ENCODE measurements at places on chromosomes 4 and X.

DNA sequence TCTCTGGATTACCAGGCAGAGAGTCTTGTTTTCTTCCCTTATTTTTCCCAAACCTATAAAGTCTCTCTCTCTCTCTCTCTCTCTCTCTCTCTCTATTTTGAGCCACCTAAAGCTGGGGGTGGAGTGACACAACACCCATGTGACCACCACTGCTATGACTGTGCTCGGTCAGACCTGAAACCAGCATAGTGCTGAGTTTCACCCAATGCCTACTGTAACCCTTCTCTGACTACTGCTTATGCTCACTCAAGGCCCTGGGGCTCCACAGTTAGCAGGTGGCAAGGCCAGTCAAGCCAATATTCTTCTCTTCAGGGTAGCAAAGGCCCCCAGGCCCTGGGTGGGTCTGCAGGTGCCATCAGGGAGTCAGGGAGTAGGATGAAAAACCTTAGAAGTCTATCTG lies 114.7 kb upstream of the ARMCX2 start:
- DNase-seq, result no peak

DNA sequence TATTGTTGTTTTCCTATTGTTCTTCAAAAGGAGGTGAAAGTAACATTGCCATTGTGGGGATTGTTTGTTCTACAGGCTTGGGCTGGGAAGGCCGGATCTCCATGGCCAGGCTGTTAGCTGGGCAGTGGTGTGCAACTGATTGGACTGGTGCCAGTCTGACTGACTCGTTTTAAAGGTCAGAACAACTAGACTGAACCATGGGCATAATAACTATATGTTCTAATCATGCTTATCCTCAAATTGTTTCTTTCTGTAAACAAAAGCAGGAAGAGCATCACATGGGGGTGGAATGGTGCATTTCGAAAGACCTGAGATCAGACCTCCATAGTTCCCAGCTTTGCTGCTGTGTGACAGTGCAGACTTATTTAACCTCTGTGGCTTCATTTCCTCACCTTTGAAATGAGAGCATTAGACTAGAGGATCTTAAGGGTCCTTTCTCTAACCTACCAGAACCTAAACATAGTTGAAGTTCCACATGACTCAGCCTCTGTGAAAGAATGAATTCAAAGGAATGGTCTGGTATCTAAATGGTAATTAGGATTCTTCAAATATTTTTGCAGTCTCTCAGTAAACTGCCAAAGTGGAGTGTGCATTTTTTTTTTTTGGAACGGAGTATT lies 66.7 kb upstream of the PGRMC2 start:
- DNase-seq, result no peak

DNA sequence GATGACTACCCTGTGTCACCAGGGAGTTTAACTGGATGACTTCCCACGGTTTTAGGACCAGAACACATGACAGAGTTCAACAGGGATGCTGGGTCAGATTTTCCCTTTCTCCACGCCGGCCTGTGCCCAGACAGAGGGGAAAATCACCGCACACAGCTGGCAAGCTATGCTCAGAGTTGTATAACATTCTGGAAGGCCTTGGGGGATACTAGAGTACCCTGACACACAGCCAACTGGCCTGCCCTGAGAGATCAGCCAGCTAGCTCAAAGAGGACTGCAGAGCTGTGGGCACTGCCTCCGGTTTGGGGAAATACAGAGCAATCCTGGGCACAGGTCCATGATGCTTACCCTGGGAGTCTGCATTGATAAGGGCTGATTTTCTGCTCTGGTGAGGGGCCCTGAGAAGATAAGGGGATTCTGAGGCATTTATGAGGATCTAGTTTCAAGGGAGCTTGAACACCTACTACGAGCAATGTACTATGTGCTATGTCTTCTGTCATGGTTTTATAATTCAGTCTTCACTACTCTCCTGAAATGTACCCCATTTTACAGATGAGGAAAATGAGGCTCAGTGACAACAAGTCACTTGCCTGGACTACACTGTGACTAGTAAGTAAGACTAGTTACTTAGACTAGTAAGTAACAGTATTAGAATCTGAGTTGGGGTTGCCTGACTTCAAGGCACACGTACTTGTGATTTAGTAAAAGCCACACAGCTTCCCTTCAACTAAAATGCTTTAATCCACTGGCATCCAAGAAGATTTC lies 14.7 kb downstream of the C4orf54 start:
- no peak for DNase-seq

- no peak for DNase-seq
Measured at GRCh38 chr4:123955167-123955800, 558.7 kb downstream of the SPRY1 start.

DNA sequence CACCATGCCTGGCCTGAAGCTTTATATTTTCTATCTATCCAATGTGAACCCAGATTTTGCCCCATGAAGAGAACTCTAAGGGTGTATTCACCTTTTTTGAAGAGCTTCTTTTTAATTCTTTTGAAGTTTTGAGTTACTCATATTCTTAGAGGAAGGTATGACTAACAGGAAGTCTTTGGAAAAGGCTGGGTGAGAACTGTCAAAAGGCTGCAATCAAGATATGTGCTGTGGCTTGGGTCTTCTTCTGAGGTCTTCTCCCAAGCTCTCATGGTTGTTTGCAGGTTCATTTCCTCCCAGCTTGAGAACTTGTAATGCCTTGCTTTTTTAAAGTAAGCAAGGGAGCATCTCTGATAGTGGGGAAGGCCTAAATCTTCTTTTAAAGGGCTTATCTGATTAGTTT lies 3.1 kb upstream of the C4orf17 start:
- DNase-seq, result no peak

DNA sequence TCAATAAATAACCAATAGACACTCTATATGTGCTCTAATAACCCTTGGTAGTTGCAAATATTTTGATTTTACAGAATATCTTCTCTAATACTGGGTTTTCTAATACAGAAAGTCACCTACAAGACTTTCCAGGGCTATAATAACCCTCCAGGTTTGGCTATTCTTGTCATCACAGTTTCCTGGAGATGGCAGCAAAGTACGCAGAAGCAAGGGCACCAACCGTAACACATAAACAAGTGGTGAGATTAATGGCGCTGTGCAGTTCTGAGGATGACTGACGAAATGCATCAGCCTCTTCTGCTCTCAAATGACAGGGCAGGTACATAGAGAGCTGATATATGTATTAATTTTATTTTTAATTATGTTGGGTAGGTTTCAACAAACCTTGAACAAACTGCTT lies 122.4 kb downstream of the C4orf33 start:
- DNase-seq, result no peak

DNA sequence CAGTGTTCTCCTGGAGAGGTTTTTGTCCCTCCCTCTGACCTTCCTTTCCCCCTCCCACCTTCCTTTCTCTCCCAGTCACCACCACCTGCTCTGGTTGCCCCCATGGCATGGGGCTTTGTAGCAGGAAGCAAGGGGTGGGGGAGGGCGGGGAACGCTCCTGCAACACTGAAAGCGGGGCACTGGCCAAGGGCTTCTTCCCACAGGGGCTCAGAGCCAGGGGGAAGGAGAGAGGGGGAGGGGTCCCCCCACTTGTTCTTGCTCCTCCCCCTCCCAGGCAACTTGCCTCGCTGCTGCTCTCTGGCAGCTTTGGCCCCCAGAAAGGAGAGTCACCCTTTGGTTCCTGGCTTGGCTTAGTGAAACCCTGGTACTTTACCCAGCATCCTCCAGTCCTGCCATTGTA lies 48.4 kb downstream of the BCORL1 start:
- no peak for DNase-seq

- DNase-seq, result no peak
Measured at GRCh38 chr4:92516450-92516849, 212.7 kb downstream of the GRID2 start.

DNA sequence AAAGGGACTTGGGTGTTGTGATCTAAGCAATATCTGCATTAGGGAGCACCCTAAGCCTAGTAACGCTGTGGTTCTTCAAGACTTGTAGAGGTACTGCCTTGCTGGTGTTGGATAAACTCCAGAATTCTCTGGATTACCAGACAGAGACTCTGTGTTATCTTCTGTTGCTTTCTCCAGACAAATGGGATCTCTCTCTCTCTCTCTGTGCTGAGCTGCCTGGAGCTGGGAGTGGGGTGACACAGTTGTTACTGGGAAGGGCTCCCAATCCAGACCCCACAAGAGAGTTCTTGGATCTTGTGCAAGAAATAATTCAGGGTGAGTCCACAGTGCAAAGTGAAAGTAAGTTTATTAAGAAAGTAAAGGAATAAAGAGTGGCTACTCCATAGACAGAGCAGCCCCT lies 48.8 kb downstream of the MCUB start:
- DNase-seq, result no peak

GRCh38 chrX:75963774-75964173 lies 178.7 kb upstream of the MAGEE2 start:
- DNase-seq, result no peak

DNA sequence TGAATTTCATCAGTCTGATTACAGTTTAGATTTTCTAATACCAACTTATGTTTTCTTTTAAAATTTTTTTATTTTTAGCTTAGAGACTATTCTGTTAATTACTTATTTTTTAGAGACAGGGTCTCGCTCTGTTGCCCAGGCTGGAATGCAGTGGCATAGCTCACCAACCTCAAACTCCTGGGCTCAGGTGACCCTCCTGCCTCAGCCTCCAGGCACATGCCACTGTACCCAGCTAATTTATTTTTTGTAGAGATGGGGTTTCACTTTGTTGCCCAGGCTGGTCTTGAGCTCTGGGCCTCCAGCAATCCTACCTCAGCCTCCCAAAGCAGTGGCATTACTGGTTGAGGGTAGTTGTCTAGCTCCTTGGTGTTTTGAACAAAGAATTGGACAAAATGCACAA lies 102.0 kb downstream of the KLHL8 start:
- DNase-seq, result no peak

- peak; percentile 99 for DNase-seq
Measured at GRCh38 chr4:78079726-78080430, 22.8 kb downstream of the FRAS1 start.

DNA sequence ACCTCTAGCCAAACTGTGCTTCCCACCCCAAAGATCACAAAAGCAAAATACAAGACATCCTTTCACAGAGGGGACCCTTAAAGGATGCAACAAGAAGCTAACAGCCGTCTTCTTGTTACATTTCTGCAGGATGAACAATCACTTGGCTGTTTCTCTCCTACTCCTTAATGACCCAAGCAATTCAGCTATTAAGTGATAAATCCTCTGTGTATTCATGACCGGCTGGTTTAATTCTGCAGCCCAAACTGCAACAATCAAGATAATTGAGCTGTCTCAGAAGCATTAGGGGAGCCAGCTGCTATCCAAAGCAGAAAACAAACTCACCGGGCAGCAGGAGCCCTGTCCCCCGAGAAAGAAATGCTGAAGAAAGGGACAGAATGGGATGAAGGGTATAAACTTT lies 85.9 kb upstream of the ACSL4 start:
- no peak for DNase-seq

GRCh38 chr4:20260821-20261220 lies 9.1 kb downstream of the SLIT2 start:
- DNase-seq, result no peak

GRCh38 chr4:69838977-69839376 lies 21.0 kb downstream of the SULT1E1 start:
- no peak for DNase-seq

- DNase-seq, result no peak
Measured at GRCh38 chr4:146112389-146112788, 63.1 kb upstream of the LSM6 start.

DNA sequence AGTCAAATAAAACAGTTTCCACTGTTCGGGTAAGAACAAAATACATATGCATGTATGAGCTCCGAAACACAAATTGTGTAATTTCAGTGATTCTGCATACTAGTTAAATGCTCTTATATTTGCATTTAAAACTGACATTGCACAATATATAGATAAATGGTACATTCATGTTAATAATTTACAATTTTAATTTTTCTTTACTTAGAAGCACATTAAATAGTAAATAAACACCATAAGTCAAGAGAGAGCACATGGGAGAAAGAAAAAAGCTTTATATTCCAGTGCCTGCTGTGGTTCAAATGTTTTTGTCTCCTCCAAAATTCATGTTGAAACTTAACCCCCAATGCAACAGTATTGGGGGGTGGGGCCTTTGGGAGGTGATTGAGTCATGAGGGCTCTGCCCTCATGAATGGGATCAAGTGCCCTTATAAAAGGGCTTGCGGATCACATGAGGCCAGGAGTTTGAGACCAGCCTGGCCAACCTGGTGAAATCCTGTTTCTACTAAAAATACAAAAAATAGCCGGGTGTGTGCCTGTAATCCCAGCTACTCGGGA lies 322.9 kb downstream of the BCOR start:
- no peak for DNase-seq

GRCh38 chr4:13294961-13295605 lies 189.1 kb downstream of the RAB28 start:
- DNase-seq, result no peak

DNA sequence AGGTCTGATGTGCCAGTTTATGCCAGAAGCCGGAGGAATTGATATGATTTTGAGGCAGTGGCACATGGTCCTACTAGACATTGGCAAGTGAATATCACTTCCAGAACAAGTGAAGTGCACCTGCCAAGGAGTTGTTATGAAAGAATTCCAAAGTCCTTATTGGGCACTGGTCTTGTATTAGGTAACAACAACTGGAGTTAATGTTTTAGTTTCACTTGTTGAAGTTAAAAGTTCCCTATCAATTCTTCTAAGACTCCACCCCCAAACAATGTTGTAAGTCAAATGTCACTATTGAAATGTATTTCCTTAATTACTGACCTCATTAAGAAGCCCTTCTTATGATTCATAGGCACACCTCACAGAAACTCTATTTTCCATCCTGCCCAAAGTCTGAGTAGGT lies 3.1 kb downstream of the TET2 start:
- DNase-seq, result no peak

DNA sequence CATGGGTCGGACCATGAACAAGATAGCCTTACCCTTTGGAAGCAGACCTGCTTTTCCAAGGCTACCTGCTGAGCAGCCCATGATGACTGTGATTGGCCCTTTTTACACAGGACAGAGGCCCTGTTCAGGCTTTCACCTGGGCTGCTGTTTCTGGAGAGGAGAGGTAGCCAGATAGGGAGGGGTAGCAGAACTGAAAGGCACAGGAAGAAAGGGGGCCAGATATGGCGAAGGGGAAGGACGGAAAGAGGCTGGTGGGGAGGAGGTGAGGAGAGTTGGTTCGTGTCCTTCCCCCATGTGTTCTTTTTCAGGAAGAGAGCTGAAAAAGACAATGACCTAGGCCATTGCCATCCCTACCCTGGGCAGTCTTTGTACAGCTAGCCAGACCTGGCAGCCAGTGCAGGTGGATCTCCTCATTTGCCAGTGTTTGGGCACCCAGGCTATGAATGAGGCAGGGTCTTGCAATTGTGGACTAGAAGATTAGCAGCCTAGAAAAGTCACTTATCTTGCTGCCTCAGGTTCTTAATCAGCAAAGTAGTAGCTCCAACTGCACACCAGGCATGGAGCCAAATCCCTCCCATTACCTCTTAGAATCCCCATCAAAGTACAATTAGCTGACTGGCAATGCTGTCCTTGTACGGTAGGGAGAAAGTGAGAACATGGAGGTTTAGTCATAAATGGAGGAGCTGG lies 139.6 kb downstream of the AMMECR1 start:
- no peak for DNase-seq

DNA sequence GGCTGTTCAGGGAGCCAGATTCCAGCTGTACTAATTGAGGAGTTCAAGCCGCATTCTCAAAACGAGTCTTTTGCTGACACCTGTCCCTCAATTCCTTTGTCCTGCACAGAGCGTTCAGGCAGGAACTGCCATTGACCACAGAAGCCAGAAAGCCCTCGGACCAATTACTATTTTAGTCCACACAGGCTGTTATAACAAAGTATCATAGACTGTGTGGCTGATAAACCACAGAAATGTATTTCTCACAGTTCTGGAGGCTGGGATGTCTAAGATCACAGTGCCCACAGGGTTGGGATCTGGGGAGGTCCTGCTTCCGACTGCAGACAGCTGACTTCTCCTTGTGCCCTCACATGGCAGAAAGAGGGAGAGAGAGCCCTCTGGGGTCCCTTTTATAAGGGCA lies 119.8 kb upstream of the ATP6AP2 start:
- DNase-seq, result no peak

- no peak for DNase-seq
Measured at GRCh38 chr4:58499182-58499581, 1389.0 kb upstream of the IGFBP7 start.

Data from NCI-H187 treated with DMSO at 0.1 percent for 48 hours (cell line).